ENCODE measurements at places on chromosomes 3 and 15.

GRCh38 chr3:102297072-102297658 is 137.7 kb upstream of the ZPLD1 start:
- no peak for DNase-seq

GRCh38 chr3:166296179-166296783 is 459.1 kb upstream of the BCHE start:
- no peak for DNase-seq

DNA sequence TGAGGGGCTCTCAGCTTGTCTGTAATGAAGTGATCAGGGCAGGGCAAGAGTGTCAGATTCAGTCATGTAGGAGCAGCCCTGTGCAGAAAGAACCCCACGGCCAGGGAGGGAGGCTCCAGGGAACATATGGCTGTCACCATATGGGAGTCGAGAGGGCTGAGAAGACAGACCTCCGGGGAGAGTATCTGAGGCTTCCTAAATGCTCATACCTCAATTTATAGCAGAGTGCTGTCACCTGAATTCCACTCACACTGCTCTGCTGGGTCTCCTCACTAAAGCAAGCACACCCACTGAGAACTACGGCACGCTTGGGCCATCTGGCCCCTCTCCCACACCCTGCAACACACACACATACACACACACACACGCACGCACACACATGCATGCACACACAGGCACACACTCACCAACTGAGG is 92.3 kb upstream of the TJP1 start:
- no peak for DNase-seq

DNA sequence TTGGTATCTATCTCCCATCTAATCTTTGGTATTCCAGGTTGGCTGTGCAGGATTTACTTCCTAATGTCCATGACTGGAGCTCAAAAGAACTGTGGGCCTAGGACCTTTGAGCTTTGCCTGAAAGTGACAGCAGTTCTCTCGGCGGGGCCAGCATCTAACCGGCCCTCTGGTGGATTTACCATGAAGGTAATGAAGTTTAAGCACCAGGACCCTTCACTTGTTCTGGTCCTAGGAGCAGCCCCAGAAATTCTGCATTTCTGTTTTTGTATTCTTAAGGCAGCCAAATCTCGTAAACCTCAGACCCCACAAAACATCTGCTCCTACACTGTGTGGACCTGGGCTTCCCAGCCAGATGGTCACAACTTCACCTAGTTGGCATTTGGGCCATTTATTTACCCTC is 13.0 kb downstream of the CALML4 start:
- no peak for DNase-seq

DNA sequence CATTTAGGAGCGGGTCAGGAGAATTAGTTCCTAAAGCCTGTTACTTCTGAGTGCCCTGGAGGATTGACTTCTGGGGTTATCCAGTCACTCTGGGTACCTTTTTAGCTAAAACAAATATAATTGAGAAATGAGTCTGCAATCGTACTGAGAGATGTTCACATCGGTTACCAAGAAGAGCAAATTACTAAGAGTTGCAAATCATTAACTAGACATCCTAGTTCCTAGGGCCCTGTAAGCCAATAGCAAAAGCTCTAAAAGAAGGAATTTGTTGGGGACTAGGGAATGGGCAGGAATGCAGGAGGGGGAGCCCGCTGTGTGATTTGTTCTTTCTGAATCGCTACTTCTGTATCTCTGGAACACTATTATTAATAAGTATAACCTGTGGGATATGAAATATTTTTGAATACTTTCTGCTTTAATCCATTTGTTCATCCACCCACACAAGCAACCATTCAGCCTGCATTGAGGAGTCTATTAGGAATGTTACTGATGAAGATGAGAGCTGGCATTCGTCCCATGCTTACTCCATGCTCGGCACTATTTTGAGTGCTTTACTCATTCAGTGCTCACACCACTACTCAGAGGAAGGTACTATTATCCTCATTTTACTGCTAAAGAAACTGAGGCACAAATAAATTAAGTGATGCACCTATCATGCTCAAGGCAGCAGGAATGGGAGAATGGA is 31.5 kb upstream of the KY start:
- no peak for DNase-seq

DNA sequence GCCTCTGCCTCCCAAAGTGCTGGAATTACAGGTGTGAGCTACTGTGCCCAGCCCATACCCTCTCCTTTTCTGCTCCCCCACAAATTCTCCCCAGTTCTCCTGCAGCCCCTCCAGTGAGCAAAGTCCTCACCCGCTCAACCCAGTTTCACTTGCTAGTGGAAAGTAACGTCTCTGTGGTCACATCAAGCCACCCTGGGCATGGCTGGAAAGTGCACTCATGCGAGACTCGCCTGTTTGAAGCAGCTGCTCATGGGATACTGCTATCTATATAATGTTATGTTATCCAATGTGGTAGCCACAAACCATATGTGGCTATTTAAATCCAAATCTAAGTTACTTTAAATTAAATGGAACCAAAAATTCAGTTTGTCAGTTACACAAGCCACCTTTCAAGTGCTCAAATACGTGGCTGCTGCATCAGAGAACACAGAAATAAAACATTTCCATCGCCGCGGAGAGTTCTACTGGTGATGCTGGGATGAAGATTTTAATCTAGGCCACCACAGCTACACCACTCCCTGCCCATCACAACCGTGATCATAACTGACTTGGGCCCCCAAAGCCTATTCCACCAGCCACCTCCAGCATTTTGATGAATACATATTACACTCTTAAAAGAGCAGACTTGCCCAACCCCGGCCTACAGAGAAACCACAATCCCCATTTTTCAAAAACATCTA is 119.4 kb downstream of the LIPC start:
- no peak for DNase-seq

GRCh38 chr3:71330505-71330904 is 253.0 kb downstream of the FOXP1 start:
- no peak for DNase-seq

GRCh38 chr3:73056014-73056844 is 5.2 kb upstream of the EBLN2 start:
- DNase-seq: peak; percentile 0

GRCh38 chr3:46661776-46662766 is 31.4 kb downstream of the ALS2CL start:
- DNase-seq: peak; percentile 47

DNA sequence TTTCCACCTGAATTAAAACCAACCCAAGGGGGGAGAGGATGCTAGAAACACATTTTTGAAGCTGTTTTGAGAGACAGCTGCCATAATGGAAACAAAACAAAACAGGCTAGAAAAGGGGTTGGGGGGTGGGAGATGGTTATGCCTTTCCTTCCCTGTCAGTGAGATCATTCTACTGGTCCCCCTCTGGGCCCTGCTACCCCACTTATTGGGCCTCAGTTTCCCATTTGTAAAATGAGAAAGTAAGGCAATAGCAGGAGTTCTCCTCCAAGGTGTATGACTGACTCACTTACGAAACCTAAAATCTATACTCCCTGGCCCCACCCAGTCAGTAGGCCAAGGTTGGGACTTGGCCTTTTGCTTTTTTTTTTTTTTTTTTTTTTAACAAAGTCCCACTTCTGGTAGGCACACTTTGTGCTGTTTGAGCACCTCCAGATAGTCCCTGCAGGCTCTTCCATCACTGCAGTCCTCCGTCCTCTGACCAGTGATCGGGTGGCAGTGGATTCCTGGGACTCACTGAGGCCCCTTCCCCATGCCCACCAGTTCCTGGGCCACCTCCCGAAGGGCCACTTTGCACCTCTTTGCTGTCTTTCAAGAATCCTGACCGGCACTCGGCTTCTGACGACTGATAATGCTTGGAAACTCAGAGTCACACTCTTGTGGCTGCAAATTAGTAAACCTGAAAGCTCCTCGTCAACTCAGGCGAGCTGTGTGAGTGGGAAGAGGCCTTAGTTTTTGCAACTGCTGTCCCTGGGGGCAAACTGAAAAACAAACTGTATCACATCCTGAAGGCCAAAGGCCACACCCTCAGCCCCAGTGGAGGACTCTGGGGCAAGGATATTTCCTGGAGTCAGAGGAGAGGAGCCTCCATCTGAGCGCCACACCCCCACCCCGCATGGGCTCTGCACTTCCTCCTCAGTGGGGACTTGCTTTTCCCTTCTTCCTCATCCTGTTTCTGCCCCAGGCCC is 6.7 kb upstream of the PSTPIP1 start:
- no peak for DNase-seq

GRCh38 chr3:142120707-142121106 is 28.6 kb downstream of the TFDP2 start:
- peak; percentile 15 for DNase-seq

- DNase-seq: no peak
These were observed 22.6 kb downstream of the ZIC1 start for GRCh38 chr3:147431751-147432150.

DNA sequence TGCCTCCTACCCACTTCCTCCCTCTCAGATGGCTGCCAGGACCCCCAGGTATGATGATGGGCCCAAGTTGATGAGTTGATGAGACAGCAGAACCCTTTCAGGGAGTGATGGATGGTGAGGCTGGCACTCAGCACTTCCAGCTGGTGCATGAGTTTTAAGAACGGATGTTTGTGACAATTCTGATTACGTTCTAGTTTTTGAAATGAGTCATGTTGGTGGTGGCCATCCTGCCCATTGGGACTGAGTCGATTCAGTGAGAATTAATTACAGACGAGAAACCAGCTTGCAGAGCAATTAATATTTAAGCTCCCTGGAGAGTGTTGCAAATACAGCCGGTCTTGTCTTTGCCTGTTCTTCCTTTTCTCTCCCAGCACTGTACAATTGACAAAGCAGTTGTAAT is 56.9 kb upstream of the NR2C2 start:
- DNase-seq: peak; percentile 18

GRCh38 chr3:194339840-194340239 is 11.3 kb downstream of the CPN2 start:
- DNase-seq: no peak

DNA sequence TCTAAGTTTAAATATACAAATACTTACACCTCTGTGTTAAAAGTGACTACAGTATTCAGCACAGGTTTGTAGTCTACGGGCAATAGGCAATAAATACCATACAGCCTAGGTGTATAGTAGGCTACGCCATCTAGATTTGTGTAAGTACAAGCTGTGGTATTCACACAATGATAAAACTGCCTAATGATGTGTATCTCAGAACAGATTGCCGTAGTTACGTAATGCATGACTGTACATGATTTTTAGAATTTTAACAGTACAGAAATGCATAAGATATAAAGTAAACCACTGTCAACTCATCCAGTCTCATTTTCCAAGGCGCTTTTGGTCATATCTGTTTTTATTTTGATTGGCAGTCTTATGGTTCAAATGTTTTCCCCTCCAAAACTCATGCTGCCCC is 365.7 kb downstream of the CTNNB1 start:
- no peak for DNase-seq

DNA sequence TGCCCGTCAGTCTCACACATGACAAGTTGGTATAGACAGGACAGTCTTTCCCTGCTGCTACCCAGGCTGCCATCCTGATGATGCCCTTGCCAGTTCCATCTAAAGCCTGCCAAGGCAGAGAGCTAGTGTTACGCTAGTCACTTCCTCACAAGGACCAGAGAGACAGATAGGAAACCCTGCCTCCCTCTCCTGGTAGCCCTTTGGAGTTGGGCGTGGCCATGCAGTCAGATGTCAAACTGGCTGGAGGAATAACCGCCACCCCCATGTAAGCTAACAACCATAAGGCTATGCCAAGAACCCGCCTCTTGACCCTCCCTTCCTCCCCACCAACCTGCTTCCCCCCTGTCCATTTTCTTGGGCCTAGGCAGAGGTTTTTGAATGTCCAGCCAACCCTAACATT is 2.8 kb downstream of the TMEM115 start:
- no peak for DNase-seq

DNA sequence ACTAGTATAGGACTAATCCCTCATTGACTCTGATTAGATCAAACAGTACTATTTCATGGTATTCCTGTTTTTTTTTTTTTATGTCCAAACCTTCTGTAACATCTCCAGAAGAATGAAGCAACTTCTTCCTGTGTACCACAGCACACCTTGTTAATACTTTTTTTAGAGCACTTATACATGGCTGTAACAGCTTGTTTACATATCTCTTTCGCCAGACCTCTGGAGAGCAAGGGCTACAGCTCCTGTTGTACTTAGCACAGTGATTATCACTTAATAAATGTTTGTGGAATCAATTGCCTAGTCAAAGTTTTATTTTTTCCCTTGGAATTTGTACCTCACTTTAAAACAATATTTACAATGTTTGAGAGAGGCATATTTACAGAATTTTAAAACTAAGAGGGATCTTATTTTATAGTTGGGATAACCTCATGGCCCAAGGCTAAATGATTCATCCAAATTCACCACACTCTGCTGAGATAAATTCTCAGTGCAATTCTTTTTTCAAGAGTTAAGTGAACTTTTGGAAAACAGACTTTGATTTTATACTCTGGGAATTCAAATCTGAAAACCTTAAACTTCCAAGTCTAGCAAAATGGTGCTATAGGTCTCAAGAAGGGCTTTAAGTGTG is 9.2 kb upstream of the GATM start:
- no peak for DNase-seq

GRCh38 chr3:21754839-21755238 is 3.8 kb upstream of the ZNF385D start:
- DNase-seq: no peak

DNA sequence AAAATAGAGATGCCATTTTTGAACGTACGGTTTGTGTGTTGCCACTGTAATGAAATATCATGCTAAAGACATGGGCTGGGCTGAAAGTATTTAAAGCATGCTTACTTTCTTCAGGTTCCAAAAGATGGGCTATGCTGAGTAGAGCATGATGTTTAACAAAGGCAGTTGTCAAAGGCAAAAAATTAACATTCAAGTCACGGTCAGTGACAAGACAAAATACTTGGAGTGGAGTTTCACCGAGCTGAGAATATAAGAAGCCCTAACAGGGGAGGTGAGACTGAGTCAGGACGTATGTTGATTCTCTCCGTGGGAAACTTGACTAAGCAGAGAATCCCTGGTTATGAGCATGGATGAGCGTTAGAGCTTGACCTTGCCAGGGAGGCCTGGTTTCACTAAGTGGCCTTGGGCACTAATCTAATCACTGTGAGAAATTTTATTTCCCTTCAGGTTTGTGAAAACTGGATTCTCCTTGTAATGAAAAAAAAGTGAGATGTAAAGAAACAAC is 218.2 kb upstream of the ADAMTS9 start:
- DNase-seq: no peak

GRCh38 chr3:66452303-66453011 is 48.4 kb downstream of the LRIG1 start:
- peak; percentile 9 for DNase-seq

- no peak for DNase-seq
These were observed 301.8 kb upstream of the PROK2 start for GRCh38 chr3:72086743-72087087.
